ENCODE measurements at places on chromosomes 2 and 18.

DNA sequence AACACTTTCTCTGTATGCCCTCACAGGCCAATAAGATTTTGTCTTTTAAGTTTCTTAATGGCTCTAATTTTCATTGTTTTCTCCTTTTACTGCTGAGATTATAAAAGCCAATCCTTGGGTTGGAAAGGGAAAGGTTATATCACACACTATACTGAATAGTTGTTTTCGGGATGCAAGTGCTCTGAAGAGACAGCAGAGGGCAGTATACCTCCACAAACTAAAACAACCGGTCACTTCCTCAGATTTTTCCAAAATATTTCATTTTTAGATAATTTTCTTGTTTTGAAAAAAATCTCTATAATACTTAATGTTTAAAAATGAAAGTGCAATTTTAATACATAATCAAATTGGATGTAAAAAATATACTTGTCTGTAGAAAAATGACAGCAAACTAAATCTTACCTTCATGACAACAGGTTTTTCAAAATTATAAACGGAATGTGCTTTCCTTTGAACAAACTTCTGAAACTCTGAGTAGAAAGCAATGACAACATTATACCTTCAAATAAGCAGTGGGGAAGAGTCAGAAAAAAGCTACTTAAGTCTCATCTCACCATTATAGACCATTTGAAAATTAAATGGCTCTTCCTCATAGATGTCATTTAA lies 82.7 kb downstream of the ORC4 start:
- no peak for DNase-seq

- no peak for DNase-seq
Observed at GRCh38 chr2:134218930-134219658, 34.8 kb upstream of the MGAT5 start.

DNA sequence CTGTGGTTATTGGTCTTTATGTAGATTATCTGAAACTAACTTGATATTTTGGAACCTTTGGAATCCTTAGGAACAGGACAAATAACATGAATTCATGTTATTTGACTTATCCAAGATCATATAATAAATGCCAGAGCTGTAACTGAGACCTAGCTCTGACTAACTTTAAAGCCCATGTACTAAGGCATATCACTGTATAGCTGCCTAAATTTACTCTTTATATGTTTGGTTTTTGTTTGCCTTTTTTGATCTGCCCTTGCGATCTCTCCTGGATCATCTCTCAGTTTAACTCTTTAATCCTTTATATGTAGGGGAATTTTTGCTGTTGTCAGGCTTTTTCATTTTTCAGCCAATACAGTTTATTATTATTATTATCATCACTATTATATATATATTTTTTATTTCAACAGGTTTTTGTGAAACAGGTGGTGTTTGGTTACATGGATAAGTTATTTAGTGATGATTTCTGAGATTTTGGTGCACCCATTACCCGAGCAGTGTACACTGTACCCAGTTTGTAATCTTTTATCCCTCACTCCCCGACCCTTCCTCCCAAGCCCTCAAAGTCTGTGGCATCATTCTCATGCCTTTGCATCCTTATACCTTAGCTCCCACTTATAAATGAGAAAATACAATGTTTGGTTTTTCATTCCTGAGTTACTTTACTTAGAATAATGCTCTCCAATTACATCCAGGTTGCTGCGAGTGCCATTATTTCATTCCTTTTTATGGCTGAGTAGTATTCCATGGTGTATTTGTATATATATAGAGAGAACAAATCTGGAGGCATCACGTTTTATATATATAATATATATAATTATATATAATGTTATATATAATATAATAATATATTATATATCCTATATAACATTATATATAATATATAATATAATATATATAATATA lies 48.9 kb downstream of the APLF start:
- no peak for DNase-seq

DNA sequence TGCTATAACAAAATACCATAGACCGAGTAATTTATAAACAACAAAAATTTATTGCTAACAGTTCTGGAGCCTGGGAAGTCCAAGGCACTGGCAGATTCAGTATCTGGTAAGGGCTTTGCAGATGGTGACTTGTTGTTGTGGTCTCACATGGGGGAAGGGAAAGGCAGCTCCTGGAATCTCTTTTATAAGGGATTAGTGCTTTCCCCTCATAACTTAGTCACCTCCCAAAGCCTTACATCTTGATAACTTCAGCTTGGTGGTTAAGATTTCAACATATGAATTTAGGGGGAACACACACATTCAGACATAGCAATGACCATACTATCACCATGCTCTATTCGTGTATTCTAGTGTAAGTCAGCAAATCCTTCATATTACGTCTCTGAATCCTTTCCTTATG lies 447.6 kb upstream of the TCF4 start:
- no peak for DNase-seq

- DNase-seq, result no peak
Observed at GRCh38 chr2:16322308-16323125, 343.1 kb downstream of the CYRIA start.

DNA sequence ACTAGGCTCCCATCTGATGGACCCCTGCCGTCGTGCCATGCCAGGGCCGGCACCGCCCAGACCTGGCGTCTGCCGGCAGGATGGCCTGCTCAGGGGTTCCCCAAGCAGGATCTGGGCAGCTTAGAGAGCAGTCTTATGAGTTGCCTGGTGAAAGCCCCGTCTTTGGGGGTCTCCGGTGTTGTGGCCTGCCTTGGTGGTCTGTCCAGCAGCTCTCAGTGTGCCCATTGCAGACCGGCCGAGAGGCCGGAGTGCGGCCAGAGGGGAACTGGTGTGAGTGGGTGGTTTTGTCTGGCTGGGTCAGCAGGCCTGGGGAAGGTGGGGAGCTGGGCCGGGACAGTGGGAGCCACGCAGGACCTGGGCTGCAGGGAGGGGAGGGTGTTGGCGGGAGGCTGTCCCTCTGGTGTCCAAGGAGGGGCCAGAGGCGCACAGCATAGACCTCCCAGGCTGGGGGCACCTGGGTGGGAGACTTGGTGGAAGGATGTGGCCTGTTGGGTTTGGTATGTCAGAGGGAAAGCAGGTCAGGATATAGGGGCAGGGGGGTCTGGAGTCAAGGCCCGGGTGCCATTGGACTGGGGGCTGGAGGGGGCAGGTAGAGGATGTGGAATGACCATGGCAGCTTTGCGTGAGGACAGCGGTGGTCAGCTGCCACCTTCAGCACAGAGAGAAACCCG lies 16.5 kb downstream of the GPC1 start:
- DNase-seq, result no peak

- DNase-seq, result no peak
Observed at GRCh38 chr18:24915547-24915946, 436.4 kb downstream of the ZNF521 start.

GRCh38 chr2:62202019-62202722 lies 6.3 kb downstream of the B3GNT2 start:
- DNase-seq, result no peak

- no peak for DNase-seq
Observed at GRCh38 chr2:181781078-181781786, 100.9 kb upstream of the NEUROD1 start.

GRCh38 chr2:202377207-202377761 lies 1.2 kb downstream of the BMPR2 start:
- DNase-seq, result no peak

DNA sequence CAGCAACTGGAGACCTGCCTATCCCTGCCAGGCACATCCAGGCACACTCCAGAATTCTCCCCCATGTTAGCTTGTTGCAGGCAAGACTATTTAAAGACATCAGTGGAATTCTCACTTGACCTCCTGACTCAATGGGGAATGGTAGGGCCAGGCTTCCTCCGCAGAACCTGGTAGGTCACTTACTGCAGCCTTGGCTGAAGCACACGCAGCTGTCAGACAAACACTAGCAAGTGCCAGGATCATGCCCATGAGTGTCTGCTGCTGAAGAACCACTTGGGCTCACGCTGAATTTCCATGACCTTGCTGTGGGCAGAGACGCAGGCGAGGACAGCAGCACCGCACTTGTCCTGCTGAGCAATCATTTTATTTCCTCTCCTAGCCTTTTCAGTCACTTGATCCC lies 3.2 kb downstream of the LRRC30 start:
- no peak for DNase-seq

GRCh38 chr2:214130114-214130513 lies 280.7 kb upstream of the VWC2L start:
- no peak for DNase-seq

- DNase-seq, result no peak
Observed at GRCh38 chr18:70405052-70405451, 116.2 kb downstream of the SOCS6 start.

- no peak for DNase-seq
Observed at GRCh38 chr2:33583194-33583938, 15.7 kb downstream of the FAM98A start.

- no peak for DNase-seq
Observed at GRCh38 chr2:146997488-146997887, 847.3 kb upstream of the ACVR2A start.

DNA sequence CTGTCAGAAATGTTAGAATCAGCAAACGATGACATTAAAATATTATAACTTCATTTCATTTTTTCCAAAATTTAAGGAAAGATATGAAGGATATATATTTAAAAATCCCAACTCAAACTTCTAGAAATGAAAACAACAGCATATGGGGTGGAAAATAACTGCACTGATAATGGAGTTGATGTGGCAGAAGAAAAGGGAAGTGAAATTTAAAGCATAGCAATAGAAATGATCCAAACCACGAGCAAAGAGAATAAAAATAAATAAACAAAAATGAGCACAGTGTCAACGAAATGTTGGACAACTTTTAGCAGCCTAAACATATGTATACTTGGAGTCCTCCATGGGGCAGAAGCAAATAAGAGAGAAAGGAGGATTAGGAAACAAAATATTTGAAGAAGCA lies 280.2 kb downstream of the KCNJ3 start:
- no peak for DNase-seq

GRCh38 chr2:47344890-47345589 lies 57.9 kb upstream of the MSH2 start:
- DNase-seq, result no peak

GRCh38 chr2:59868981-59869380 lies 684.5 kb downstream of the BCL11A start:
- no peak for DNase-seq

DNA sequence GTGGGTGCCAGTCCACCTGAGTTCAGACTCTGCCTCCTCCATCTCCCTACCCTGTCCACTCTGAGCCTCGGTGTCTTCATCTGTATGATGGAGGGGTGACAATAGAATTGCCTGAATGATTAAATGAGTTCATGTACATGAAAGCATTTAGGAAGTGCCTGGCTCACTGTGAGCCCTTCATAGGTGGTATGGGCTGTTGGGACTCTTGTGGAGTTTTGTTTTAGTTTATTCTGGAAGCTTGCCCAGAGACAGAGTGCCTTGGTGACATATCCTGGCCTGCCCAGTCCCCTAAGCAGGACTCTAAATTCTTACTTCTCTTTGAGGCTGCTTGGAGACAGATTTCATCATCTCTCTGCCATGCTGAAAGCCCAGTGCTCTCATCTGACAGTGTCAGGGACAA lies 24.5 kb upstream of the GIGYF2 start:
- DNase-seq, result no peak

- no peak for DNase-seq
Observed at GRCh38 chr2:169393068-169393590, 30.8 kb upstream of the LRP2 start.

GRCh38 chr18:46215902-46216723 lies 111.9 kb downstream of the HAUS1 start:
- DNase-seq, result no peak

GRCh38 chr2:23425885-23426262 lies 40.9 kb downstream of the KLHL29 start:
- no peak for DNase-seq

DNA sequence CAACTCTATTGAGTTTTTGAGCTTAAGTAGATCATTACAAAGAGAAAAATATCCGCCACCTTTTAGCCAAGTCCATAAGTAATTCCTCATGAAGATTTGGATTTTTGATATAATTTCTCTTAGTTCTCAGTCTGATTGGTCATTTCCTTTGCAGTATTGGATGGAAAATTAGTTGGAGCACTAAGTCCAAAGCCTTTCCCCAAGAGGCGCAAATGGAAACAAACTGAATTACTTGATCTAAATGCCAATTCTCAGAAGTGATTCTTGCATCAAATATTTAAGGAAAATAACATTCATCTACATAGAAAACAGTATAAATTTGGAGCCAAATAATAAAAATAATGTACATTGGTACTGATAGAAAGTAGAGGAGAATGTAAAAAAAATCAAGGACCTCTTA lies 115.6 kb downstream of the CACNB4 start:
- no peak for DNase-seq

DNA sequence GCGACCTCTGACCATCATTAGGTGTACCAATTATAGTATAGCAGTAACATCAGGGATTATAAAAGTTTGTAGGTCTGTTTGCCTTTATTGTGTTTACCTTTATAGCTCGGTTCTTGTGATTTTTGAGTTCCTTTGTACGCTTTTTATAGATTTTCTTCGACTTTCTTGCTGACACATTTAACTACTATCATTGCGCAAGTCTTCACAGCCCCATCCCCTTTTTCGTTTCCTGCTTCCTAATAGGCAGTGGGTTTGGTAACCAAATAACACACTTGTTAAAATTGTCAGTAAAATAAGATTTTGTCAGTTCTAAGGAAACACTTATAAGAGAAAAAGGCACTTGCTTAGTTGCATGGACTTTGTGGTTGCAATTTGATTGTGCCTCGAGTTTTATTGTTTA lies 541.5 kb downstream of the LRP1B start:
- DNase-seq, result no peak

- DNase-seq, result no peak
Observed at GRCh38 chr2:45869165-45869501, 217.7 kb downstream of the PRKCE start.

DNA sequence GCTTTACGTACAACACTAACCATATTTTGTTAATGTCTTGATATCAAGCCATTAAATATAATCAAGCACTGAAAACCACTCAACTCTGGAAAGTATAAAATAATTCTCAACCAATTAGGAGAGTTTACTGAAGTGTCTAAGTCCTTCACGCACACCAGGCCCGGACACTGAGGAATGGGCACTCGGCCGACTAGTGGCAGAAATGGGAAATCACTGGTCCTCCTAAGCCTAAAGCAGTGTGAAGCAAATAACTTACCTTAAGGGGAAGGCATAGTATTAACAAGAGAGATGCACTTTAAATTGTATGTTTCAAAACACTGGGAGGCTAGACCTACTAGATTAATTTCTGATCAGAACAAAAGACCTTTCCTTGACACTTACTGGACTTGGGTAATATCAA lies 45.7 kb downstream of the FAM210A start:
- no peak for DNase-seq

- DNase-seq, result no peak
Observed at GRCh38 chr18:46609048-46609447, 48.0 kb downstream of the LOXHD1 start.

GRCh38 chr18:29250259-29250658 lies 1073.3 kb upstream of the CDH2 start:
- no peak for DNase-seq

DNA sequence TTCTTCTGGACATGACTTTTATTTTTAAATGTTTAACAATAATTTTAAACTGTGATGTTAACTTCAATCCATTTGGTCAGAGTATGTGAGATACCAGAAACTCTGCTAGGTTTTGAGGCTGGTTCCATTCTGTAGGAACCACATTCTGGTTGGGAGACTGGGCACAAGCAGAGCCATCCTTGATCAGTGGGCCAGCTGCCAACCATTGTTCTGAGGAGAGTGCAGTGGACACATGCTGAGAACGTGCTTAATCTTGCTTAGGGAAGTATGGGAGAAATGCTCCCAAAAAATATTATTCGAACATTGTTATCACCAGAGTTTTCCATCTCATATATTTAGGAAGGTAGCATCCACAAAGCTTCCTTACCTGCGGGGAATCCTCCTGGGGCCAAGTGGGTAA lies 155.8 kb downstream of the RTN4 start:
- DNase-seq, result no peak

Data from stimulated activated CD8-positive, alpha-beta memory T cell treated with anti-CD3 and anti-CD28 coated beads, Interleukin-15, amount 100 ng/mL, for 48 hours (primary cell).